Activated CD8-positive, alpha-beta memory T cell treated with anti-CD3 and anti-CD28 coated beads for 48 hours (primary cell): ENCODE measurements at places on chromosomes 12 and 14.

DNA sequence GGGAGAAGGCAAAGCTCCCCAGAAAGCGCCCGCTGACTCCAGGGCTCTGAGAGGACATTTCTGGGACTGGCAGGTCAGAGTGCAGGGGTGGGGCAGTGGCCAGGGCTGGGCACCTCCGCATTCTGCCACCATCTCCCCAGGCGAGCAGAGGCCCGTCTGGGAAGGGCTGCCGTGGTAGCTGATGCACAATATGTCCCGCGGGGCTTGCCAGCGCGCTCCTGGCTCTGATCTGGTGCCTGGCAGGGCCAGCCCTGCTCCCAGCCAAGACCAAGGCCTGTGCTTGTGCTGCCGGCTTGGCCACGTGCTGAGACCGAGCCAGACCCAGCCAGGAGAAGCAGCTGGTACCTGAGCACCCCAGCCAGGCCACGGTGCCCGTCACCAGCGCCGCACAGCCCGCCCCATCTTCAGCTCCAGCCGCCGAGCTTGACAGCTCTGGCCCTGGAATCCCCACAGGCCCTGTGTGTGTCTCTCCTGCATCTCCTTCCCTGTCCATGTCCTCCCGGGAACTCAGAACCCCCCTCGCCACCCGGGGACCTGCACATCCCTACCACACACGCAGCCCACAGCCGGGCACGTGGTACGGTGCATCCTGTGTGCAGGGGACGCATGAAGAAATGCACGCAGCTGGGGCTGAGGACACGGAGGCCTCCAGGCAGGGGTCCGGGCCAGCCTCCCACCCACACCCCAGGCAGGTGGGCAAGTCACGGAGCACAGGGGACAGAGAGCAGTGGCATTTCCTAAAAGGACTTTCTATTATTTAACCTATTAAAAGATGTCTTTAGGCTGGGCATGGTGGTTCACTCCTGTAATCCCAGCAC lies 68.6 kb upstream of the C14orf180 start:
- DNase-seq = no peak

DNA sequence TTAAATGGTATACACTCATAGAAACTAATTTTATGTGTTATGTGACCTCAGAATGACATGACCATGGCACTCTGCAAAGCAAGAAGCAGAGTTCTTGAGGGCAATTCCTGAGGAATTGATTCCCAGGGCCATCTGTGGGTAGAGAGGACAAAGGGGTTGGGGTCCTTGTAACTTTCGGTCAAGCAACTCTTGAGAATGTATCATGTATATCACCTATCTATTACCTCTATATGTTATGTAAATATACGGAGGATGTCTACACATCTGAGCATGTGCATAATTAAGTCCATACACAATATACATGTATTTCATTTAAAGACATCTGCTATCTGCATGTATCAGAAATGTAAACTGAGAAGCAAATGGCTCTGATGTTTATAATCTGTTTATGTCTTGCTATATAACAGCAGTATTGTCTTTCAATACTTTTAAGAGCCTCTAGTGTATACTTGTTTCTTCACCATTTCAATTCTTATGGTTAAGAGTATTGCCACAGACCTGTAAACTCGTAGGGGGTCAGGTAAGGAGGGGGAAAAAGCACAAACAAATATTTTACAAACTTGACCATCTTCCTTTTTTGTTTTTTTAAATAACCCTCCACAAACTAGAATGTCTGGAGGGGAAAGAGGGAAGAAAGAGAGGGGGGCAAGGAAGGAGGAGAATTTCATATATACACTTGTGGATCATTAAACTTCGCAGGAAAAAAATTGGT lies 4.5 kb downstream of the FOXA1 start:
- no peak for DNase-seq

DNA sequence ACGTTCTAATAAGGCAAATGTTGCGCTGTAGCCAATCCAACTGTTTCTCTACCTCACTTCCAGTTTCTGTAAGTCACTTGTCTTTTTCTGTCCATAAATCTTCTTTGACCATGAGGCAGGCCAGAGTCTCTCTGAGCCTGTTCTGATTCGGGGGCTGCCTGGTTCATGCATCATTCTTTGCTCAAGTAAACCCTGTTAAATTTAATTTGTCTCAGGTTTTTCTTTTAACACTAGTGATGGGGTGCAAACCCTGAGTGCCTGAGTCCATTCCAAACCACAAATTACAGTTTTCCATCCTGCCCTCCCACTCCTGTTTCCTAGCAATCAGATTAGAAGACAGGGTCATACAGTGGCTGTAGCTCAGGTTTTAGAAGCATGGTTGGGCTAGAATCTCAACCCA lies 41.9 kb downstream of the VWF start:
- DNase-seq = no peak

- no peak for DNase-seq
Observed at GRCh38 chr14:63573581-63573980, 30.4 kb upstream of the PPP2R5E start.

DNA sequence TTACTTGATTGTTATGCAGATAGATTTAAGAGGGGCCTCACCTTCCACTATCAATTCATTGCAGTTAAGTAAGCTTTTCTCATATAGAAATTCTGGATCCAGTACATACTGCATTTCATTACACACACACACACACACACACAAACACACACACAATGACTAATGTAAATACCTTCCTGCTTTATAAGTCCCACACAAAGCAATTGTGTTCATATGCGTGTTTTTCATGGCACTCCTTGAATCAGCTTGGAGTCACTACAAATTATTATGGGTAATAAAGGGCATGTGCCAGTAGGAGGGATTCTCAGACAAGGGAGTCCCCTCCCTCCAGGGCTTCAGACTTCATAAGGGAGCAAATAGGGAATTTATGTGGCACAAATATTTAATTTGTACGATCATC lies 4.5 kb downstream of the MIPOL1 start:
- DNase-seq = no peak

DNA sequence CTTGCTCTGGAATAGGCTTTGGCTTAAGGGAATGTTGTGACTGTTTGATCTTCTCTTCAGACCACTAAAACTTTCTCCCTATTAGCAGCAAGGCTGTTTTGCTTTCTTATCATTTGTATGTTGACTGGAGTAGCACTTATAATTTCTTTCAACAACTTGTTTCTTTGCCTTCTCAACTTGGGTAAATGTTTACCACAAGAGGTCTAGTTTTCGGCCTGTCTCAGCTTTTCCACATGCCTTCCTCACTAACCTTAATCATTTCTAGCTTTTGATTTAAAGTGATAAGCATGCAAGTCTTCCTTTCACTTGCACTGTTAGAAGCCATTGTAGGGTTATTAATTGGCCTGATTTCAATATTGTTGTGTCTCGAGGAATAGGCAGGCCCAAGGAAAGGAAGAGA lies 126.7 kb upstream of the AEBP2 start:
- DNase-seq = no peak
